ENCODE measurements at places on chromosomes 16 and 17.

DNA sequence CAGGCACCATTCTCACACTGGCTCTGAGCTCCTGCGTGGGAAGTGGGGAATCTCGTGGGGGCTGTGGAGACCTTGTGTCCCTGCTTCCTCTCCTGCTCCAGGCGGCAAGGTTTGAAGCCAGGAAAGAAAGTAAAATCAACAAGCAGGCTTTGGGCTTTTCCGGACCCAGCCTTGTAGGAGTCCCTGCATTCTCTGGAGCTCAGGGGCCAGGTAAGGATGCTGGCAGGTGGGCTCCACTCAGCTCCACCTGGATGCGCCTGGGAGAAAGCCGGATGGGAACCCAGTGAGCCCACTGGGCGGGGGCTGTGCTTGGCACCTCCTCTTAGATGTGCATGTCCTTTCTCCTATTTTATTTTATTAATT lies 362.5 kb downstream of the SEC14L1 start:
- no peak for DNase-seq

DNA sequence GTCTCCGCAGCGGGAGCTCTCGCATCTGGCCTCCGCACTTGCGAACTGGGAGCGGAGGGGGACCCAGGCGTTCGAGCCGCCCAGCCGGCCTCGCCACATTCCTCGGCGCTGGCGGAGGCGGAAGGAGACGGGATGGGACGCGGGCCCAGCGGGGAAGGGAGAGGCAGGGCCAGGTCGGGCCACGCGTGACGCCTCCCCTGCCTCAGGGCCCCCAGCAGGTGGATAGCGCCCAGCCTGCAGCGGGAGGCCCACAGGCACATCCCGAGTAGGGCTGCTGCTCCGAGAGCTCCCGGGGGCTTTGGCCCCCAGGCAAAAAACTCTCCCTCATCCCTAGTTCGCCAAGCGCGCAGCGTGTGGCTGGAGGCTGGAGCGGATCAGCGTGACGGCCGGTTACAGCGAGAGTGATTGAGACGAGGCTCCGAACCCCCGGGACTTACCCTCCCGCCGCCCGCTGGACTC lies 800 bp downstream of the PLEKHH3 start:
- DNase-seq = no peak

DNA sequence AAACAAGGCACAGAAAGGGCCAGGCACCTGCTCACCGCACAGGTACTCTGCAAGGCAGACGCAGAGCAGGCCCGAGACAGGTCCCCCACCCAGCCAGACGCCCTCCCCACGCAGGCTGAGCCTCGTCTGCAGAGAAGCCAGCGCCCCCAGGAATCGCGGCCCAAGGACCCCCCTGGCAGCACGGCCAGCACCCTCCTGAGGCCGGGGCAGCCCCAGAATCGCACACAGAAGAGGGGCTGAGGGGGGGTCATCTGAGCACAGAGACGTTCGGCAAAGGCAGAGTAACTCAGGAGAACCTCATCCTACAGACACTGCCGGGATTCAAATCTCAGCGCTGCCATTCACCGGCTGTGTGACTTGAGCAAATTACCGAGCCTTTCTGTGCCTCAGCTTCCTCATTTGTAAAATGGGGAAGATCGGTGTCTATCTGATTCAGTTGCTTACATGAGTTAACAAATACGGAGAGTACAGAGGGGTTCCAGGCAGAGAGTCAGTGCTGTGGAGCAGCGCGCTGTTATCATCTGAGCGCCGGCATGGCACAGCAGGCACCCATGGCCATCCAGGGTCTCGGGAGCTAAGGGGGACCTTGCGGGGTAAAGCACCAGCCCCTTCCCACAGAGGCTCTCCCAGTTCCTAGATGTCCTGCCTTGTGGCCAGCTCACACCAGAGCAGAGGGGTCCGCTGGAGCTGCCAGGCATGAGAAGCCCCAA lies 10.4 kb downstream of the EMC6 start:
- DNase-seq = no peak

DNA sequence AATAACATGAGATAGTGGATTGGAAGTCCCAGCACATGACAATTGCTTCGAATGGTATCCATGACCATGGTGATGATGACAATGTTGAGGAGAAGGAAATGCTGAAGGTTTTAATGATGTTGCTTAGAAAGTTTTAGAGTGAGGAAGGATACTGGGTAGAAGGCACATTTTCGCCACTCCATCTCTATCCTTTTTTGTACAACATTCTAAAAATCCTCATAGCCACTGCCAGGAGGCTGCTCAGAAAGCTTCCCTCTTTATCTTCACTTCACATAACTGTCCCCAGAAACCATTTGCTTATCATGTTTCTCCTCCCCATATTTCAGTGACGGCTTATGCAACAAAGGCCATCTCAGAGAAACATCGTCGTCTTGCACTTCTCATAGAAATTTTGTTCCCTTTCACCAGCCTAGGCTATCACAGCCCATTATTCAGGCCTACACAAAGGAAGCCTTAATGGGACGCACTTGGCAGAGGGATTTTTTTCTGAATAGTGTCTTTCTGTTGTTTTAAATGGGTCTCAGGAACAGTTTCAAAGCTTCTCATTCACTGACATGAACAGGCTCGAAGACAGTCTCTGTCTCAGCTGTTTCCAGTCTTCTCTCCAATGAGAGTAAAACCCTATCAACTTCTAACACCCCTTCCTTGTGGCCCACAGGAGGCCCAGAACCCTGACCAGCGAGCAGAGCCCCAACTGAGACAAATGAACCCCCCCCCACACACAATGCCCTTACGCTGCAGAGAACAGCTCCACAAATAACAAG lies 506.7 kb downstream of the HAPSTR1 start:
- no peak for DNase-seq

DNA sequence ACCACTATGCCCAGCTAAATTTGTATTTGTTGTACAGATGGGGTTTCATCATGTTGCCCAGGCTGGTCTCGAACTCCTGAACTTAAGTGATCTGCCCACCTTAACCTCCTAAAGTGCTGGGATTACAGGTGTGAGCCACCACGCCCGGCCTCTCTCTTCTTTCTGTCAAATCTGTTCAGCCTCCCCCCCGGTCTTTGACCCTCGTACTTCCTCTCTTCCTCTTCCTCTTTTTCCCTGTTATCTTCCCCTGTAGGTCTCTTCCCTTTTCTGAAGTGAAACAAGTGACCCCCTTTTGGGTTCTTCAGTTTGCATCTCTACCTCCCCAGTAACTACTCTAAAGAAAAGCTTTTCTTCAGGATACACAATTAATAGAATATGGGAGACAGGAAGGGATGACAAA lies 31.7 kb upstream of the DHX40 start:
- DNase-seq = no peak

GRCh38 chr17:61616783-61617182 lies 25.8 kb upstream of the NACA2 start:
- DNase-seq = no peak

GRCh38 chr17:59435238-59435637 lies 103.8 kb downstream of the YPEL2 start:
- DNase-seq = peak; percentile 77

DNA sequence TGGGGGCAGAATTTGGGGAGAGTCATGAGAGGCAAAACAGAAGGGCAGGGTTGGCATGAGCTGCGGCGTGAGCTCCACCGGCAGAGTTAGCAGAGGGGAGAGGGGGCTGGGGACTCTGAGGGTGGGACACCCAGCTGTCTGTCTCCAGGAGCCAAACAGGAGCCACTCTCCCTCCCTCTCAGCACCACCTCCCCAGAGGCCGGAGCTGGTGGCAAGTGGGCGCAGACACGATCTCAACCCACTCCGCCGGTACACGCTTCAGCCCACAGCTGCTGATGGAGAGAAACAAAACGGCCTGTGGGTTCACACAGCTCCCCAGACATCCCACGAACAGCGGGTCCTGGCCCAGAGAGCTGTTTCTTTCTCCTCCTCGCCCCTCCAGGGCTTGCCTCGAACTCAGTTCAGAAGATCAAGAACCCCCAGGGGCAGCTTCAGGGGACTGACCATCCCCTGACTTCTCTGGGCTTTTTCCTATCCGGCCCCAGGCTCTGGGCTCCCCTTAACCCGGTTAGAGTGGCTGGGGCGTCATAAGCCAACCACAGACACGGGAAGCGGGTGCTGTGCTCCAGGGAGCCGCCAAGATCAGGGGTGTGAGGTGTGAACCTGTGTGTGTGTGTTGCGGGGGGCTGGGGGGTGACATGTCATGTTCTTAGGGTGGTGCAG lies 7.6 kb downstream of the RHBDF2 start:
- DNase-seq = no peak

DNA sequence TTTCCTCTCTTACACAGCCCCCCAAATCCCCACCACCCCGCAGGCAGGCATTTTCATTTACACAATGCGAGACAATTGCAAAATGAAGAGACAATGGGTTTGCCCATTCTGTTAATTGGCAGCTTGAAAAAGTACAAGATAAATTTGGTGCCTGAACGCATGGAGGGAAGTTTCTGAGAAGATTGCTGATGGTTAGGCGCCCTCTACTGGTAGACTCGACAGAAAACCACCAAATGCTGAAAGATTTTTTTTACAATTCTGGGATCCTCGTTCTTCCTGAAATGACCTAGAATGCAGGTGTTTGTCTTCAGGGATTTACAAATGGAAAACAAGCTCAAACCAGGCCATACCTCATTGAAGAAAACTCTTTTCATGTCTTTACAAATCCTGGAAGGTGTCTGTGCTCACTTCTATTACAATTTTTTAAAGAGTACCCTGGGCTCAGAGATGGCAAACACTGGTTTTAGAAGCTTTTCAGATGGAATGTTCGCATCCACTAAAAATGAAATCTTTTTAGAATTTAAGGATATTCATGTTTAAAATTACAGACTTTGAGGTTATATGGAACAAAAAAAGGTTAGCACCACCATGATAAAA lies 338.5 kb downstream of the PMP22 start:
- peak; percentile 51 for DNase-seq

- DNase-seq = peak; percentile 60
Measured at GRCh38 chr16:83661656-83662055, 146.1 kb upstream of the HSBP1 start.

GRCh38 chr16:68445458-68445857 lies 2.9 kb downstream of the SMPD3 start:
- DNase-seq = peak; percentile 13

DNA sequence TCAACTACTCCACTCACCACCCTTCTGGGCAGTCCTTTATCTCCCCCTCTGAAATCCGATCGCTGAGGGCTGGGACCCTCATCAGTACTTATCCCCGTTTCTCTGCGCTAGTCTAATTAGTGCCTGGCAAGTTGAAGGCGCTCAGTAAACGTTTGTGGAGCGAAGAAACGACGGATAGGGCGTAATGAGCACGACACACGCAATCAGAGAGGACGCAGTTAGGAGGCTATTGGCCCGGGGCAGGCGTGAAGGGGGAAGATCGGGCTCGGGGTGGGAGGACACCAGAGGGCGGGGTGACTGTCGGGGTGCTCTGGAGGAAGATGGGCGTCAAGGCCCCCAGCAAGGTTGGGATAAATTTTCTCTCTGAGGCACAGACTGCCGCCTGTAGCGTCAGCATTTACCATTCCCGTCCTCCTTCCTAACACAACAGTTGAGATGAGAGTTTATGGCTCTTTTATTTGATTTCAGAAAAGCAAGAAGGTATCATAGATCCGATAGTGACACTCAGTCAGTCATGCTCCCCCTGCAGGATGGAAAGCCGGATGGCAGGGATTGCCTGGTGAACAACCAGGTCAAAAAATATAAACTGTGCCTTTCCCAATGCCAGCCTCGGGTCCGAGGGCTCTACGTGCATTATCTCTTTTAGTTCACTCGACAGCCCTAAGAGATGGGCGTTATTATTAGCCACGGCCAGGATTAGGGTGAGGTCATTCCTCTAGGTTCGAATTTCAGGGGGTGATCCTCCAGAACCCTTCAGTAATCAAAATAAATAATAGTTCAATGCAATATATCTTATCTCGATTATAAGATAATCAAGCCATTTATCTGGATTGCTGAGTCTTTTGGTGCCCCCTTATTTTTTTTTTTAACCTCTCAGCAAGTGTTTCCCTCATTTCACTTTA lies 9.5 kb upstream of the ARL4D start:
- DNase-seq = peak; percentile 65

DNA sequence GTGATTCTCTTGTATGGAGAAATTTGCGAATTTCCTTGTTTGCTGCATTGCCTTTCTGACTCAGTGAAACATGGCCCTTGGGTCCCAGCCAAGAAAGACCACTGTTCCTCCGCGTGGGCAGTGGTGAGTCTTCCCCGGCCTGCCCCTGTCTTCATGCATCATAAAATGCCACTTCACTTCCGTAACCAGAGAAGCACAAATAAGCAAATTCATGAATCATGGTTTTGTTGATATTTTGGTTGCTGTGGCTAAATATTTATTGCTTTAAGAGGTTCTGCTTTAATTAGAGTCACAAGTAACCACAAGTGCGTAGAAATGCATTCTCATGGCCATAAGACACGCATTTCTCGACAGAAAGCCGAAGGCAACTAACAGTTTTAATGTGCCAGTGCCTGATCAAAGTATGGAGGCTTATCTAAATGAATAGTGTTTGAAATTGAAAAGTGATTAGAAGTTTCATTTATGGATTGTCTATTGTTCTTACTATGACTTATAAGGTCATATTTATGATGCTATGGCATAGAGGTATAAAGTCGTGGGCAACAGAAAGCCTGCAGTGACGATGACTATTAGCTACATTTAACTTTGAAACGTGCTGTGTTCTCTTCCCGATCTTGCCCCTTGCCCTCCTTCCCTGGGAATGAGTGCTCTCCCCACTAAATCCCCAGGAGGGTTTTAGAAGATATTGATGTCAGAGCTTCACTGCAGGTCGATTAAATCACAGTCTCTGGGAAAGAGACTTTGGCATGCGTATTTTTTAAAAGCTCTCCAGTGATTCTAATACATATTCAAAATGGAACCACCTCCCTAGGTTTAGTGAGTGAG lies 76.0 kb downstream of the WIPI1 start:
- DNase-seq = no peak

- DNase-seq = no peak
Measured at GRCh38 chr16:19882186-19882585, 2.5 kb downstream of the GPRC5B start.

- no peak for DNase-seq
Measured at GRCh38 chr16:6274351-6274750, 1058.3 kb upstream of the RBFOX1 start.

GRCh38 chr17:50649042-50649908 lies 14.6 kb downstream of the ABCC3 start:
- peak; percentile 45 for DNase-seq

- no peak for DNase-seq
Measured at GRCh38 chr16:8892101-8892575, 10.0 kb downstream of the LITAFD start.

DNA sequence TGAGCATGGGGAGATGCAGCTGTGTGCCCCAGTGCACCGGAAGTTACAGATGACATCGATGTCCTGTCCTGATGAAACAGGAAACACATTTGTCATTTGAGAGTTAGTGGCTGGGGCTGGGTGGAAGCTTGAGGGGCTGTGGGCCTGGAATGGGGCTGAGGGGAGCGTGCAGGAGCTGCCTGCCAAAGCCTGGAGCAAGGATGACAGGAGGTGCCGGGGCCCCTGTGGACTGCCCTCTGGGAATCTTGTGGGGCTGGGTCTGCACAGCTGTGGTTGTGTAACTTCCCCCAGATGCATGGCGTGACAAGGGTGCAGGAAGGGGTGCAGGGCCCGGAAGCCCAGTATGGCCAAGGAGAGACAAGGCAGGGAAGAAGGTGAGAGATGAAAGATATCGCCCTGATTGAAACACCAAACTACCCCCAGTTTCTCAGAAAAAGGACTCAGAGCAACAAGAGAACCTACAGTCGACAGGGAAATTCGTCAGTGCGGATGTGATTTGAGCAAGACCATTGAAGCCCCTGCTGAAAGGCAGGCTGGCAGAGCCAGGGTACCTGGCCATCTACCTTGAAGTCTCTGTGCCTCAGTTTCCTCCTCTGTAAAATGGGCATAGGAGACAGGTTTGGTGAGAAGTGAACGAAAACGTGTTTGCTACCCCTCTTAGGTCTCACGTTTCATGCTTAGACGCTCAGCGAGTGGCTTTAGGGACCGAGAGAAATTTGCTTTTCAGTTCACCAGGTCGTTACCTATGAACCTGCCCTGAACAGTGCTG lies 8.8 kb downstream of the MMP25 start:
- no peak for DNase-seq

GRCh38 chr16:24943471-24943870 lies 71.7 kb downstream of the ARHGAP17 start:
- no peak for DNase-seq
